ENCODE measurements at places on chromosomes 16 and 17.

DNA sequence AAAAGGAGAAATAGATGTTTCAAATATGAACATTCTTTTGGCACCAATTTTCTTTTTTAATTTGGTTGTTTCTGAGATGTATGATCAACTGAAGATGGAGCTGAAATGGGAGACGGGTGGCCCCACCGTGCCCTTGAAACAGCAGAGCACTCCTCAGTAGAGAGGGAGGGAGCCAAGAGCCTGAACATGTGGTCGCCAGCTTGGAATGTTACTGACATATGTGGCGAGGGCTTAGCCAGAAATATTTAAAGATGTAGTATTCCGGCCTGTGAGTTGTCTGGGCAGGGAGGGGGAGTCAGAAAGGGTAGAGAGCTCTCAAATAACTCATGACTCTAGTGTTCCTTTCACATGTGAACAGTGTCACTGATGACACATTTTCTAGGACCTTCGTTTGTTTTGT lies 13.3 kb upstream of the MRC2 start:
- no peak for DNase-seq

- DNase-seq, result no peak
These were observed 188.3 kb downstream of the IRF8 start for GRCh38 chr16:86087011-86087895.

DNA sequence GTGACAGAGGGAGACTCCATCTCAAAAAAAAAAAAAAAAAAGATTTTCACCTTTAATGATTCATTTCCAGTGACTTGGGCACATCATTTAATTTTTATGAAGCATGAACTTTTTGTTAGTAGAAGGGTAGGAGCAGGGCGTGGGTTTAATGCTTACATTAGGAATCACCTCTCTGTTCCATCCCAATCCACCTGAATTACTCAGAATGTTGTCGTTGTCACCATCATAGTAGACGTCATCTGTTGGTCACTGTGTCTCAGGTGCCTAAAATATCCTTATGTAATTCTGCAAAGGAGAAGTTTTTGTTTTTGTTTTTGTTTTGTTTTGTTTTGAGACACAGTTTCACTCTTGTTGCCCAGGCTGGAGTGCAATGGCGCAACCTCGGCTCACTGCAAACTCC lies 38.3 kb upstream of the TEKT3 start:
- no peak for DNase-seq

DNA sequence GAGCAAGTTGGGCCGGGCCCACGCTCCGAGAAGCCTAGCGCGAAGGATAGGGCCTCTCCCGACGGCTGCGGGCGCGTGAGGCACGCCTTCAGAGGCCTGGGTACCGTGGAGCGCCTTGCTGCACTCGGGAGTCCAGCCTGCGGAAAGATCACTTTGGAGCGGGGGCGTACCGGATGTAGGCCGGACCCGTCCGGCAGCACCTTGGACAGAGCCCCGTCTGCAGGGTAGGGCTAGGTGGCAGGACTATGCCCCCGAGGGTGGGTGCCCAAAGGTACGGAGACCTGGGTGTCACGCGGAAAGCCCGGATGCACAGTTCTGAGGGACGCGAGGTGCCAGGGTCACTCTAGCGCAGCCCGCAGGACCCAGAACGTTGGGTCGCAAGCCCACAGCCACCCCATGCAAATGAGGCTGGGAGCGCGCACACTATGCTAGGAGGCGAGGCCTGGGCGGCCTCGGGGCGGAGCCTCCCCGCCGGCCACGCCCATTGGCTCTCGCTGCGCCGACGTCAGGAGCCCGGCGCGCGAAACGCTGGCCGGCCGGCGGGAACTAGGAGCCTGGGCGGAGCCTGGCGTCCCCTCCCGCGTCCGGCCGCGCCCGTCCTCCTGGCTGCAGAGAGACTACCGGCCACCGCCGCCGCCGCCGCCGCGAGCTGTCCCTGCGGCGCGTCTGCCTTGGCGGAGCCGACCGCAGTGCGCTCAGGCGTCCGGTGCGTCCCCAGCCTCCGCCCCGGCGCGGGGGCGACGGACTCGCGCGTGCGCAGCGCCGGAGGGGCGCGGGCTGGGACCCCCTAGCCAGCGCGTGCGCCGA lies at the start of gene PAQR4:
Gene PAQR4, plus strand, starts transcription at position 611 of the 807 bp plus-strand sequence. CDS start 327 bp downstream, outside the sequence.
- peak; percentile 92 for DNase-seq

DNA sequence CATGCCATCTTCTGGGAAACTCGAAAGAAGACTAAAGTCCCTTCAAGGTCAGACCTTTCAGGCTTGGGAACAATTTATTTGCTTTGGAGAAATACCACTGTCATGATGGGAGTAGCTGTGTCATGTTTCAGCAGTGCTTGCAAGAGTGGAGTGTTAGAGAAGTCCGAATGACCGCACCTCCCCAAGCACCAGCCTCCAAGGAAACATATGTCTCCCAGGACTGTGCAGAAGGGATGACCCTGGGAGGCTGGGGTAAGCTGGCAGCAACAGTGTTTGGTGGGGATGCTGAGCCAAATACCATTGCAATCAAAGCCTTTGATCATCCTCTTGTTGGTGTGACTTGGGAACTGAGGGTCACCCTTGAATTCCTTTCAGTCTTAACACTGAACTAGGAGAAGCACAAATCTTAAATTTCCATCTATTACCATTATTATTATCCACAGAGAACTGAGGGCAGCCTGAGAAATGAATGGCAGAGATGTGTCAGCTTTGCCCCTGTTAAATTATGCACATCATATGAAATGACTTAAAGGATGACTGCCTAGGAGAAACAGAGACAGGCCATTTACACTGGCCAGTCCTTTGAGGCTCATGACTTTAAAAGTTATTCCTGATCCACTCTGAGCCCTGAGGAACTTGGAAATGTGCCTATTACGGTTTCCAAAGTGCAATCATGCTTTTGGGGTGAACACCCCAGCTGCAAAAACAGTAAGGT lies 244.9 kb downstream of the CA10 start:
- DNase-seq, result no peak

DNA sequence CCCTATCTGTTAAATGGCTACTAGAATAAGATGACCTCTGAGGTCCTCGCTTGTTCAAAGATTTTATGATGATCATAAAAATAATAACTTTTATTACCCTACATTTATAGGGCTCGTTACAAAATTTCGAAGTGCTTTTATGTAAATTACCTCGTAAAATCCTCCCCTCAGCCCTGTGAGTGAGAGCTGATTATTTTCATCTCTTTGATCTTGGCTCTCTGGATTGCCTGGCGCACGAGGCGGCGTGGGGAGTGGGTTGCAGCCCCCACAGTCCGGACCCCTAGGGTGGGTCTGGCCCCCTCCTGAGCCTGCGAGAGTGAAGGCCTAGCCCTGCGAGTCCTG lies 1.6 kb downstream of the SDK2 start:
- DNase-seq, result no peak

DNA sequence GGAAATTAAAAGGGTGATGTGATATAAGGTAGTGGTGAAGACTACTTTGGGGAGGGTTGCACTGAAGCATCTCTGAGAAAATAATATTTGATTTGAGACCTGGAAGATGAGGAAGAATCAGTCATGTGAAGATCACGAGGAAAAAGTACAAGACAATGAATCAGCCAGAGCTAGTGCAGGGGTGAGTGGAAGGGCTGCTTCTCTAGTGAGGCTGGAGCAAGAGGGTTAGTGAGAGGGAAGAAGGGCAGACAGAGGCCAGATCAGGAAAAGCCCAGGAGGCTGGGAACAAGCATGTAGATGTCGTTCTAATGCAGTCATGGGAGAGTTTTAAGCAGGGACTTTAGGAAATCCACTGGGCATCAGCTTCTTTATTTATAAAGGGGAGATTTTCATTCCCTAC lies 504.2 kb upstream of the SALL1 start:
- DNase-seq, result no peak

DNA sequence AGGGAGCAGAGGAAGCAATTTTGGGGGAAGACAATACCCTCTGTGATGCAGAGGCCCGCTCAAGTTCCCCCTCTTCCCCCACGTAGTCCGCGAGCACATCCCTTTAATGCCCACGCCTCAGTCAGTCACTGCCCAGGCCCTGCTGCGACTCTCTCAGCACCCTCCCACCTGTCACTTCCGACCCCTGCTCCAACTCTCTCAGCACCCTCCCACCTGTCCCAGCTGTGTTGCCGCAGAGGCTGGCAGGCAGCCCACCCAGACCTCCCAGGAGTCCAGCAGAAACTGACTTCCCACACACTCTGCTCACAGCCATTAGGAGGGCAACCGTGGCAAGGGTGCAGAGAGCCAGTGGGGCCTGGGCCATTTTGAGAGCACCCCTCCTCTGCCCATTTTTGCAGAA lies 92.7 kb downstream of the WSCD1 start:
- DNase-seq, result no peak

DNA sequence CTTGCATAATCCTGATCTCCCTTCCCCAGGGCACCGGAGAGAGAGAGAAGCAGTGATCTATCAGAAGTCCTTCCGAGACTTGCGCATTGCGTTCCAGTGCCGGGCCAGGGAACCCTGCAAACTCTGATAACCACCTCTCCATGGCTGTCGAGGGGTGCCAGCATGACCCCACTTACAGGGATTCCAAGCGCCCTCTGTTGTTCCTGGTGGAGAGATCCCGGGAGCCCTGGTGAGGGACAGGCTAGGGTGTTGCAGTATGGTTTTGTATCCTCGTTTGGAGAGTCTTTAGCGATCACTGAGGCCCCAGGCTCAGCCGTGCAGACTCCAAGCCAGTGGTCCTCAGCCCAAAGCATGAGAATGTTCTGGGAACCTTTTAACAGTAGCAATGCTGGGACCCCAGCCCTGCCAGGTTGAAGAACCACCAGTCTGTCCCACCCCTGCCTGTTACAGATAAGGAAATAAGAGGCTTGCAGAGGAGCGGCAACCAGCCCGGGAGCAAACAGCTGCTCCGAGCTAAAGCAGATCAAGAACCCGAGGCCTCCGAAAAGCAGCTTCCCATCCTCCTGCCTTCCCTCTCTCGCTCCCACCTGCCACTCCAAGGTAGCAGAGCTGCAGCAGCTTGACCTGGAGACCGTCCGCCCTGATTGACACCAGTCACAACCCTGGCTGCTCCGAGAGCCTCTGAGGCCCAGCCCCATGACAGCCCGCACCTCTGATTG lies 150.3 kb upstream of the RPL38 start:
- no peak for DNase-seq

DNA sequence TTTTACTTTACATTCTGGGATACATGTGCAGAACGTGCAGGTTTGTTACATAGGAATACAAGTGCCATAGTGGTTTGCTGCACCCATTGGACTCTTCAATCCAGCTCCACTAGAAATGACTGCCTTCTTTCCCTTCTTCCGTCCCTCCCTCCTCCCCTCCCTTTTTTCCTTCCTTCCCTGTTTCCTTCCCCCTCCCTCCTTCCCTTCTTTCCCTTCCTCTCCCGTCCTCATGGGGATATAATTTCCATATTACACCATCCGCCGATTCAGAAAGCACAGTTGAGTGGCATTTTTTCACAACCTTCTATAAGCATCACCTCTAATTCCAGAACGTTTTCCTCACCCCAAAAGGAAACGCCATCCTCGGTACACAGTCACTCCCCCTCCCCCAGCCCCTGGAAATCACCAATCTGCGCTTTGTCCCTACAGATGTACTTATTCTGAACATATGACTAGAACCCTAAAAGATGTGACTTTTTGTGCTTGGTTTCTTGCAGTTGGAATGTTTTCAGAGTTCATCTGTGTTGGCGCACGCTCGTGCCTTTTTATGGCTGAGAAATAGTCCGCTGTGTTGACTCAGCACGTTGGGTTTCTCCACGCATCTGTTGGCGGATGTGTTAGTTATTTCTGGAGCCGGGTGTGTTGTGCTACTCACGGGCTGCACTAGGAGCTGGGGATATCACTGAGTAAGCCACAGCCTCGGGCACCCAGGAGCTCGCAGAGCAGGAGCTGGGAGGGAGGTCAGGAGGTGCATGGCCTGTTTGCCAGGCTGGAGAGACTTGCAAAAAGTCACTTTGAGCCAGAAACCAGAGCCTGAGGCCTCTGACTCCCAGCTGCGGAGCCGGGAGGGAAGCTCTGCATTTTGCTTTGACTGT lies 336.4 kb downstream of the SEC14L1 start:
- DNase-seq, result no peak

DNA sequence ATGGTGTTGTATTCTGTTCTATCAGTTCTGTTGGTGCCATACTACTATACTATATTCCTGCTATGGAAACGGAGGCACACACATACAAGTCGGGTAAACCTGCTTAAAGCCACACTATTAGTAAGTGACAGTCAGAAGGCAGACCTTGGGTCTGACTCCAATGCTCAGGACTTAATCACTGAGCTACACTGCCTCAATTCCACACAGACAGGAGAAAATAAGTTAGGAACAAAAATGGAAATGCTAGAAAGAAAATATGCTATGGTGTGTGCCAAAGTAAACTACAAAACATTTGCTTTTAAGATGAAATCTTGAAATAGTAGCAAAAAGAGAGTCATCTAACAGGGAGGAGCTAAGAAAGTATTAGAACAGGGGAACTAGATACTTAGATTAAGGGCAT lies 48.1 kb downstream of the MYO1D start:
- no peak for DNase-seq

DNA sequence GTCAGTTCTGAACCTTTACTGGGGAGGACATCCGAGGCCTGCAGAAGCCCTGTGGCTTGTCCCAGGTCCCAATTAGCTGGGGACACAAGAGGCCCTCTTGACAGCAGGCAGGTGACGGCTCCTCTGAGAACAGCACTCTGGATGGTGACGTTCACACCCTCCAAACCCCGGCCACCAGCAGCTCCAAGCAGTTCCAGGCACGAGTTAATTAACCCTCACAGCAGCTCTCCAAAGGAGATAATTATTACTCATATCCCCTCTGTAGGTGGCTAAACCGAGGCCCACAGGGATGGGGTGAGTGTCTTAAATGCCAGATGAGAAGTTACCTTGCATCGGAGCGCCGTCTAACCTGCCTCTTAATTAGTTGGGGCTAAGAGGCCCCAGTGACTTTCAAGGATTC lies 168.9 kb upstream of the CIBAR2 start:
- DNase-seq, result no peak

- no peak for DNase-seq
These were observed 69.4 kb upstream of the TNRC6C start for GRCh38 chr17:77889135-77889505.
